ENCODE measurements at places on chromosomes 1 and 21. TPM values are rescaled to one million over a fixed set of nuclear protein-coding genes. Genes with fewer than 3 reads are reported as not detected.
A peak's percentile ranks its signal among the peaks of the same experiment; 100 is the strongest.

- no peak overlapping the region for H3K4me3 ChIP-seq
- H3K27ac ChIP-seq = no peak overlapping the region
- no peaks in the 10 kb centered on the region for H3K4me1 ChIP-seq
- no peaks in the 10 kb centered on the region for H3K27me3 ChIP-seq
- no peak for DNase-seq
These were observed 86.6 kb upstream of the DPH5 start for GRCh38 chr1:101112051-101112780.

DNA sequence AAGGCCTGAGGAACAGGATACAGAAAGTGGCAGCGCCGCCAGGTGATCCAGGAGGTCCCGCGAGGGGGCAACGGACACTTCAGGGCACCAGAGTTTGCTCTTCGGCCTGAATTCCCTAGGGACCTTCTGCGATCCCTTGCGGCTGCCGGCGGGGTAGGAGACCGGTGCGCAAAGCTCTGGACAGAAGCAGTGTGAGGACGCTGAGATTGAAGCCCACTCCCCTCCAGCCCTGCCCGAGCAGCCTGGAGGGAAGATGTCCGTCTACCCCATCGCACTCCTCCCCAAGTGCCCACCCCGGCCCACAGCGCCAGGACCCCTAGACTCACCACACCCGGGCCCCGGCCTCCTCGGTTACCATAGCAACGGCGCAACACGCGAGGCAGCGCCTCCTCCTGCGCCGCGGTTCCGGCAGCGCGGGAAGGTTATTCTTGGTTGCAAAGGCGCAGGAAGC, at the start of gene ANKRD45:
TSS of gene ANKRD45 (minus strand) at position 361 of the 451 bp plus-strand sequence. CDS start 10,433 bp downstream, outside the sequence.
- peak within 1 kb of the TSS; percentile 87 for H3K27ac ChIP-seq
- no peaks in the 10 kb centered on the region for H3K36me3 ChIP-seq
- peaks cover 6% of the 10 kb centered on the region for H3K27me3 ChIP-seq
- peak; percentile 39 for DNase-seq
- peak within 1 kb of the TSS; percentile 76 for H3K4me3 ChIP-seq
- peaks cover 3% of the 10 kb centered on the region for H3K4me1 ChIP-seq

- DNase-seq = no peak
- H3K27me3 ChIP-seq = peaks cover 49% of the 10 kb centered on the region
- no peak overlapping the region for H3K4me3 ChIP-seq
- no peak overlapping the region for H3K27ac ChIP-seq
These were observed 15.5 kb upstream of the TSPEAR start for GRCh38 chr21:44726826-44727225.

GRCh38 chr1:79188337-79188736, 181.8 kb upstream of the ADGRL4 start:
- no peaks in the 10 kb centered on the region for H3K36me3 ChIP-seq
- peaks cover 2% of the 10 kb centered on the region for H3K4me1 ChIP-seq
- H3K27ac ChIP-seq = no peak overlapping the region
- no peaks in the 10 kb centered on the region for H3K27me3 ChIP-seq

- no peaks in the 10 kb centered on the region for H3K27me3 ChIP-seq
- H3K4me3 ChIP-seq = peak overlapping the region; percentile 82
- no peak for DNase-seq
- peaks cover 25% of the 10 kb centered on the region for H3K36me3 ChIP-seq
- peak overlapping the region; percentile 100 for H3K27ac ChIP-seq
These were observed 1.1 kb downstream of the COX20 start for GRCh38 chr1:244836584-244836983.

DNA sequence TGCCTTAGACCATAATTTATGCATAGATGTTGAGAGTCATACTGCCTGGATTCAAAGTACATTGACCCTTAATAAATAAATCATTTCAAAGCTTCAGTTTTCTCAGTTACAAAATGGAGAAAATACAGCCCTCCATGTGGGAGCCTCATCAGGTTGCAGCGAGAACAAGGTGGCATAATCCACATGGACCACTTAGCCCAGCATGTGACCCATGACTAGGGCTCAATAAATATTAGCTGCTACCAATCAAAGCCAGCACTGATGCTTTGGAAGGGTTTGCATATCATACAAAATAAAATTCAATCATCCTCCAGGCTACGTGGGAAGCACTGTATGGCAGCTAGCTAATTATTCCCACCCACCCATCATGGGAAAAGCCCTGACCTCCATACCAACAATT, 33.5 kb upstream of the RGS7 start:
- DNase-seq = no peak
- H3K27ac ChIP-seq = no peak overlapping the region
- peaks cover 24% of the 10 kb centered on the region for H3K4me1 ChIP-seq
- no peaks in the 10 kb centered on the region for H3K36me3 ChIP-seq

GRCh38 chr1:224170748-224171478, 12.1 kb upstream of the DEGS1 start:
- H3K36me3 ChIP-seq = peaks cover 2% of the 10 kb centered on the region
- no peak overlapping the region for H3K4me3 ChIP-seq
- peaks cover 2% of the 10 kb centered on the region for H3K4me1 ChIP-seq
- H3K27ac ChIP-seq = no peak overlapping the region
- DNase-seq = no peak

- no peaks in the 10 kb centered on the region for H3K36me3 ChIP-seq
- DNase-seq = no peak
- no peaks in the 10 kb centered on the region for H3K27me3 ChIP-seq
- H3K4me1 ChIP-seq = peaks cover 31% of the 10 kb centered on the region
- no peak overlapping the region for H3K27ac ChIP-seq
- no peak overlapping the region for H3K4me3 ChIP-seq
These were observed 22.8 kb downstream of the NEK7 start for GRCh38 chr1:198179556-198179981.

- peaks cover 2% of the 10 kb centered on the region for H3K36me3 ChIP-seq
- no peak overlapping the region for H3K27ac ChIP-seq
- no peaks in the 10 kb centered on the region for H3K4me1 ChIP-seq
- no peak overlapping the region for H3K4me3 ChIP-seq
These were observed 69.1 kb downstream of the DIP2A start for GRCh38 chr21:46527801-46528200.

Gene C1orf74
- 2.5 TPM for total RNA-seq

Gene VCAM1
- total RNA-seq = 0.31 TPM

Gene FAM72D
- 1.9 TPM for total RNA-seq

Gene KPRP
- not detected for total RNA-seq

Gene GJA4
- 42.2 TPM for total RNA-seq

Gene DCST2
- 2.2 TPM for total RNA-seq

Gene TNFSF4
- total RNA-seq = 1.7 TPM

Gene PDE9A
- total RNA-seq = 57.0 TPM

Gene ADAMTS4
- total RNA-seq = 0.24 TPM

Gene GBP3
- not detected for total RNA-seq
